Activated naive CD8-positive, alpha-beta T cell treated with anti-CD3 and anti-CD28 coated beads, Interleukin-2, amount 50 U/mL, for 16 hours (primary cell): ENCODE measurements at places on chromosomes 4 and X.

DNA sequence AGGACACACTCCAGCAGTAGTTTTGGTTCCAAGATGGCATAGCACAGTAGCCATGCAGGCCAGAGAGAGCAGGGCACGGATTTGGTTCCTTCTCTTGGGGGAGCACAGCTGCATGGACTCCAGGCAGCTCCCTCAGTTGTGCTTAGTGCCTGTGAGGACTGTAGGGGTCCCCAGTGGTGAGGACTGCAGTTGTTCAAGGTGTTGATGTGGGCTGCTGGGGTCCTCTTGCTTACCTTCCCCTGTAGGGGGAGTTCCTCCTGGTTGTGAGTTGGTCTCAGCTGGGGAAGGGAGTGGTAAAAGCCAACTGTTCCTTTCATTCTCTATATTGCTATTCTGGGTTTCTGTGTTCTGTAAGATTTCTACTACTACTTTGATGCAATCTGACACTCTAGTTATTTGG, 606.5 kb downstream of the MAGEB5 start:
- no peak for DNase-seq

DNA sequence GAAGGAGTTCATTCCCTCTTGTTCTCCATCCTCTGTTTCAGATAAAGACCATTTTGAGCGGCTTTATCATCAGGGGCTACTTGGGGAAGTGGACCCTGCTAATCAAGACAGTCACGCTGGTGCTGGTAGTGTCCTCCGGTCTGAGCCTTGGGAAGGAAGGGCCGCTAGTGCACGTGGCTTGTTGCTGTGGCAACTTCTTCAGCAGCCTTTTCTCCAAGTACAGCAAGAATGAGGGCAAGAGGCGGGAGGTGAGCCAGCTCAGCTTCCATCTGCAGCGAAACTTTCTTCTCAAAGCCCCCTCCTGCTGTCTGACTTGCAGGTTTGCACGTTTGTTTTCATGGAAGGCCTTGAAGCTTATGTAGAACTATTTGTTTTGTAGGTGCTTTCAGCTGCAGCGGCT, 49.5 kb downstream of the CLCN4 start:
- no peak for DNase-seq

- no peak for DNase-seq
Observed at GRCh38 chr4:53928825-53929224, 135.6 kb downstream of the CHIC2 start.

GRCh38 chrX:1609762-1610161, 5.1 kb upstream of the ASMT start:
- no peak for DNase-seq

DNA sequence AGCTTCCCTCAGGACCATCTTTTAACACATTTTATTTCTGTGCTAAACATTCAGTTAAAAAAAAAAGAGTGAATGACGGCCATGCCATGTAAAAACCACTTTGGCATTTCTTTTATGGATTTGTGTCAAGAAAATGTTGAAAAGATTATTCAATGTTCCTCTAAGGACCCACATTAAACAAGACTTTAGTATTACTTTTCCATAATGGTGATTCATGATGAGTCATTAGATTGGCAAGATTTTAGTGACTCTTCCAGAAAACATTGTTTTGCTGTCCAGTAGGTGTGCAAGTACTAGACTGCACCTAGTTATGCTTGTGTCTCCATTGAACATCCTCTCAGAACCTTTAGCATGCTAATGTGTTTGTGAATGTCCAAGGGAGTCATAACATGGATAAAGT, 748.6 kb downstream of the STPG2 start:
- no peak for DNase-seq

GRCh38 chr4:64584981-64585557, 175.8 kb upstream of the TECRL start:
- DNase-seq: no peak

GRCh38 chrX:130637591-130637990, 235.8 kb downstream of the RBMX2 start:
- no peak for DNase-seq

GRCh38 chr4:123580981-123581664, 184.5 kb downstream of the SPRY1 start:
- DNase-seq: no peak

DNA sequence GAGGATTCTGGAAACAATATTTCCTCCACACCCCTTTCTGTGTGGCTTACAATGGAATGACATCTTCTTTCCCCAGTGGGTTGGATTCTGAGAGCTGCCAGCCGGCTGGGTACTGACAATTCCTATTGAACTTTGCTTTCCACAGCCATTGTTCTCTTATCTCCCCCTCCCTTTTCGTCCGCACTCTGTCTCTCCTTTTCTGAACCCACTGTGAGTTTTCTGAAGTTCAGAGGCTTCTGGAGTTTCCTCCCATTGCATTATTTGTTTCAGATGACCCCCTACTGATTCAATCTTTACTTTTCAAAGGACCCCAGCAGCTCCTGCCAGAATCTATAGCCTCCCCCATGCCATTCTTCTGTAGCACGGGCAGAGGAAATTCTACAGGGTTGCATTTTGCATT, 10.4 kb downstream of the SMPX start:
- DNase-seq: no peak

DNA sequence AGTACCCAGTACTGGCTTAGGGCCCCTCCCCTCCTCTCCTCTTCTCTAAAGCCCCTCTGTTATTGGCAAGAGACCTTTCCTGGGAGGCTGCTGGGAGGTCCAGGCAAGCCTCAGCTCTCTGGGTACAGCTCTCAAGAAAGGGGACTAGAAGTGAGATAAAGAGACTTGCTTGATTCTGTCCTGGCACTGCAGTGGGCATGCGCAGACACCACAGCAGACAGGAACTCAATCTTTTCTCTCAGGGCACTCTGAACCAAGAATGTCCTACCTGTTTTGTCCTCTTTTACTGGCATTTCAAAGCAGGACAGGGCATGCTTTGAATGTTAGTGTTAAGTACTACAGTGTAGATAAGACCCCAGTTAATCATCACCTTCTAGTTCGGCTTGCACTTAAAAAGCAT, 74.9 kb downstream of the NYX start:
- DNase-seq: no peak

DNA sequence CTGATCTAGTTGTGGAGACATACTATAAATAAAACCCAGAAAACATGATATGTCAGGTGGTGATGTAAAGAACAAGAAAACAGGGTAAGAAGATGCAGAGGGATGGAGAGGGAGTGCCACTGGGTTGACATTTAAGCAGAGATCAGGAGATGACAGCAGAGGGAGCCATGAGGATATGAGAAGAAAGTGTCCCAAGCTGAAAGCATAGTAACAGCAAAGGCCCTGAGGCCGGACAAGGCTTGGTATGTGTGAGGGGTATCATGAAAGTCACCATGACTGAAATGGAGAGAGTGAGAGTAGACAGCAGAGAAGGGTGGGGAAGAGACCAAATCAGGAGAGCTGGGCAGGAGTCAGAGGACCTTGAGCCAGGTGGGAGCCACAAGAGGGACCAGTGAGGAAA, 3.4 kb downstream of the GPKOW start:
- DNase-seq: no peak
